ENCODE measurements at places on chromosomes 16 and 17. TPM values are rescaled to one million over a fixed set of nuclear protein-coding genes. Genes with fewer than 3 reads are reported as not detected.

Gene RASD1
- 0.19 TPM for total RNA-seq

Gene RNF227
- 6.9 TPM for total RNA-seq

Gene DBF4B
- total RNA-seq, result 14.5 TPM

Gene PRAC2
- total RNA-seq, result not detected

Gene MAPT
- not detected for total RNA-seq

Gene RUNDC3A
- total RNA-seq, result not detected

Gene PAM16
- total RNA-seq, result 48.1 TPM

Gene ENPP7
- total RNA-seq, result not detected

Gene HCRT
- not detected for total RNA-seq

Gene NPLOC4
- 75.7 TPM for total RNA-seq

Gene SLC22A31
- 0.06 TPM for total RNA-seq

Gene C17orf50
- not detected for total RNA-seq

Gene SCGB1C2
- not detected for total RNA-seq

Measured in LHCN-M2 (cell line).